ENCODE measurements at places on chromosomes 12 and 14.

DNA sequence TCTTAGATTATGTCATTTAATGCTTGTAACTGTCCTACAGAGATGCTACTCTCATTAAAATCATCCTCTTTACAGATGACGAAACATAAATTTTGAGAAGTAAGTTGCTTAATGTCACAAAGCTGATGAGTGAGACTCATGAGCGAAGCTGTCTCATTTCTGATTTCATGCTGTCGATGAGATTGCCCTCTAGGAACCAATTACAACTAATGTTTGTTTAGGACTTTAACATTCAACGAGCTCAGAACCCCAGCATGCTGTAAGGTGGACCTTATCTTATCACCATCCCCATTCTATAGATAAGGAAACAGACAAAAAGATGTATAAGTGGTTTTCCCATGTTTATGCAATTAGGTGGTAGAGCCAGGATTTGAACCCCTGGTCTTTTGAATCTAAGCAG is 23.1 kb downstream of the BHLHE41 start:
- no peak overlapping the region for H3K27ac ChIP-seq
- H3K4me1 ChIP-seq, result peaks cover 7% of the 10 kb centered on the region
- no peaks in the 10 kb centered on the region for H3K27me3 ChIP-seq

DNA sequence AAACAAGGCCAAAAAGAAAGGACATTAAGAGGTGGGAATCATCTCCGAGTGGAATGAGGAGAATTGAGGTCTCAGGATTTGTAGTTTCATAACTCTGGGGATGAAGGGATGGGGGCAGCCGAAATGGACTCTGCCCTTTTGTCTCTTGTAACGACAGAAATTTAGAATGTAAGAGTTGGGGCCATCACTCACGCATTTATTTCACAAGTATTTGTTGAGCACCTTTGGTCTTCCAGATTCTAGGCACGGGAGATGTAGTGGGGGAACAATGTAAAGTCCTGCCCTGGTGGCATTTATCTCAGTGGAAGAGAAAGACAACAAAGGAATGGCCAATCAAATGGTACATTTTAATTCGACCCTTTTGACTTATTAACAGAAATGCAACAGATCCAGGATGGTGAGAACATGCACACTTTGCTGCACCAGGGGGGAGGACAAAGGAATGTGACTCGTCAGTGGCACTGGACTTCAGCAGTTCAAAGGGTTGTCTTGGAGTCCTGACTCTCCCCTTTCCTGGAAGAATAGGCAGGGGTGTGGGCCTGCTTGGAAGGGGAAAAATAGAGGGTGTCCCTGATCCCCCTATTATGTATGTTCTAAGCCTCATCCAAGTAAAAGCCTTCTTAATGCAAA is 102.0 kb downstream of the TMEM30B start:
- no peaks in the 10 kb centered on the region for H3K27me3 ChIP-seq
- no peak overlapping the region for H3K27ac ChIP-seq
- no peaks in the 10 kb centered on the region for H3K36me3 ChIP-seq
- DNase-seq, result no peak
- no peak overlapping the region for H3K4me3 ChIP-seq

GRCh38 chr12:129082441-129082840 is 229.2 kb downstream of the GLT1D1 start:
- DNase-seq, result no peak
- H3K4me3 ChIP-seq, result no peak overlapping the region
- H3K27ac ChIP-seq, result no peak overlapping the region
- no peaks in the 10 kb centered on the region for H3K4me1 ChIP-seq
- H3K27me3 ChIP-seq, result no peaks in the 10 kb centered on the region
- no peaks in the 10 kb centered on the region for H3K36me3 ChIP-seq

GRCh38 chr14:104439625-104440024 is 139.9 kb upstream of the C14orf180 start:
- no peaks in the 10 kb centered on the region for H3K4me1 ChIP-seq
- H3K4me3 ChIP-seq, result no peak overlapping the region
- no peaks in the 10 kb centered on the region for H3K36me3 ChIP-seq
- peaks cover 7% of the 10 kb centered on the region for H3K27me3 ChIP-seq
- no peak overlapping the region for H3K27ac ChIP-seq

DNA sequence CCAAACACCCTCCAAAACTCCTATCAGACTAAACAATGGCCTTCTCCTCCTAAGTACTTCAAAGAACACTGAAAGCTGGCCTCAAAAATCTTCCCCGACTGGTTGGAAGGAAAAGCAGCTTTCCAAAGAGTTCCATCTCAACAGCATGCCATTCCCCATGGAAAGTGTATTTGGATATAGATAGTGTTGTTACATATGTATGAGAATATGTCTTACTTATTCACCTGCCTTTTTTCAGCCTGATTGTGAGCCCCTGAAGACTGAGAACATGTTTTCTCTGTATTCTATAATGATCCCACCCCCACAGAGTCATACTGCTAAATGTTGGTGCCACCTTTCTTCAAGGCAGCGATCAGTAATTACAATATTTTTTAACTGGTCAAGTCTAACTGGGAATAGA is 185.4 kb upstream of the G2E3 start:
- no peaks in the 10 kb centered on the region for H3K36me3 ChIP-seq
- H3K27ac ChIP-seq, result no peak overlapping the region
- DNase-seq, result no peak
- no peaks in the 10 kb centered on the region for H3K4me1 ChIP-seq

DNA sequence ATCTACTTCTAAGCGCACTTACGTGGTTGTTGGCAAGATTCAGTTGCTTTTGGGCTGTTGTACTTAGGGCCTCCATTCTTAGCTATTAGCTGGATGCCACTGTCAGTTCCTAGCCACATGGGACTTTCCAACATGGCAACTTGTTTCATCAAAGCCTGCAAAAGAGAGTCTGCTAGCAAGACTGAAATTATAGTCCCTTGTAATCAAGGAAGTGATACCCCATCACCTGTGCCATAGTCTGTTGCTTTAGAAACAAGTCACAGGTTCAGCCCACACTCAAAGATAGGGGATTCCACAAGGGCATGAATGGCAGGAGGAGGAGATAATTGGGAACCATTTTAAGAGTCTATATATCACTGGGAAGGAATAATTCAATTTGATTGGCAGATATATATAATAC is 27.1 kb upstream of the SLC17A8 start:
- H3K27ac ChIP-seq, result no peak overlapping the region
- no peak for DNase-seq
- no peaks in the 10 kb centered on the region for H3K27me3 ChIP-seq
- H3K36me3 ChIP-seq, result no peaks in the 10 kb centered on the region
- no peaks in the 10 kb centered on the region for H3K4me1 ChIP-seq
- H3K4me3 ChIP-seq, result no peak overlapping the region

DNA sequence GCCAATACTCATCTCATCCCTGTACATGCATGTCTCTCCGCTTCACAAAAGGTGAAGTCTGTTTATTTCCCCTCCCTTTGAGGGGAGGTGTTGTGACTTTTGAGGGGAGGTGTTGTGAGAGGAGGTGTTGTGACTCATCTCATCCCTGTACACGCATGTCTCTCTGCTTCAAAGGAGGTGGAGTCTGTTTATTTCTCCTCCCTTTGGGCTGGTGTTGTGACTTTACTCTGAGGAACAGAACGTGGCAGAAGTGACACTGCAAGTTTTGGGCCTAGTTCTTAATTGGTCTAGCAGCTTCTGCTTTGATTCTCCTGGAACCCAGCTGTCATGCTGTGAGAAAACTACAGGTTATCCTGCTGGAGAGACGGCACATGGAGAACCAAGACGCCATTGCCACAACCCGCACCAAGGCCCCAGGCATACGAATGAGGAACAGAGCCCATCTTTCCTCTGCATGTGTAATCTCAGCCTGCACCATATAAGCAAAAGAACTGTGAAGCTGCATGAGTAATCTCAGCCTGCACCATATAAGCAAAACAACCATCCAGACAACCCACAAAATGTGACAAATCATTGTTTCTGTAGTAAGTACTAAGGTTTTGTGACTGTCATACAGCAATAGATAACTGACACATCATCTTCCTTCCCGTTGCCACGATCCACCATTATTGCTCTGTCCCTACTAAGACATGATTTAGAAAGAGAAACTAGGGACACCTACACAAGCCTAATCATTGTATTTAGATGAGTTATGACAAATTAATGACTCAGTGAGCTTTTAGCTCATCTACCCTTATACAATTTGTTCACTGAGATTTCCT is 30.0 kb downstream of the GALNT4 start:
- H3K27me3 ChIP-seq, result no peaks in the 10 kb centered on the region
- no peaks in the 10 kb centered on the region for H3K36me3 ChIP-seq
- no peak overlapping the region for H3K27ac ChIP-seq

DNA sequence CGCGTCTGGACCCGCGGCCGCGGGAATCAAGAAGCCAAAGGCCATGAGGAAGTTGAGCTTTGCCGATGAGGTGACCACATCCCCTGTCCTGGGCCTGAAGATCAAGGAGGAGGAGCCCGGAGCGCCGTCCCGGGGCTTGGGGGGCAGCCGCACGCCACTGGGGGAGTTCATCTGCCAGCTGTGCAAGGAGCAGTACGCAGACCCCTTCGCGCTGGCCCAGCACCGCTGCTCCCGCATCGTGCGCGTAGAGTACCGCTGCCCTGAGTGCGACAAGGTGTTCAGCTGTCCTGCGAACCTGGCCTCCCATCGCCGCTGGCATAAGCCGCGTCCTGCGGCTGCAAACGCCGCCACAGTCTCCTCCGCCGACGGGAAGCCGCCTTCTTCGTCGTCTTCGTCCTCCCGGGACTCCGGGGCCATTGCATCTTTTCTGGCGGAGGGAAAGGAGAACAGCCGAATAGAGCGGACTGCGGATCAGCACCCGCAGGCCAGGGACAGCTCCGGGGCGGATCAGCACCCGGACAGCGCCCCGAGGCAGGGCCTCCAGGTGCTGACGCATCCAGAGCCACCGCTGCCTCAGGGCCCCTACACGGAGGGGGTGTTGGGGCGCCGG is 1.0 kb downstream of the INSM2 start:
- H3K27ac ChIP-seq, result no peak overlapping the region
- no peaks in the 10 kb centered on the region for H3K4me1 ChIP-seq
- H3K36me3 ChIP-seq, result no peaks in the 10 kb centered on the region
- peak; percentile 40 for DNase-seq
- H3K27me3 ChIP-seq, result no peaks in the 10 kb centered on the region

DNA sequence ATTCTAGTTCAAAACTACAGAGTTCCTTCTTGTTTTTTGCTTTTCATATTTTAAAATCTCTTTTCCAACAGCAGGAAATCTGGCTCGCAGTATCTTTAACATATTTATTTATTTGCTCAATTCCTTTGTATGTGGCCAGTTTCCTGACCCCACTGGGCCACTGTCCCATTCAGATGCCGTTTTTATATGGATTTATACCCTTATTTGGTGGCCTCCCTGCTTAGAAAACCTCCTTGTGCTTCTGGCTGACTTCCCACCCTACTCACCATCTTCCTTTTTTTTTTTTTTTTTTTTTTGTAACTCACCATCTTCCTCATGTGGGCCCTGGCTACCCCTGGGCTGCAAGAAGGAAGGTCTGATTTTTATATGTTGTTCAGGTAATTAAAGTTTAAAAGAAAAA is 53.9 kb downstream of the TTLL5 start:
- no peak for DNase-seq
- no peaks in the 10 kb centered on the region for H3K36me3 ChIP-seq
- H3K4me3 ChIP-seq, result no peak overlapping the region

DNA sequence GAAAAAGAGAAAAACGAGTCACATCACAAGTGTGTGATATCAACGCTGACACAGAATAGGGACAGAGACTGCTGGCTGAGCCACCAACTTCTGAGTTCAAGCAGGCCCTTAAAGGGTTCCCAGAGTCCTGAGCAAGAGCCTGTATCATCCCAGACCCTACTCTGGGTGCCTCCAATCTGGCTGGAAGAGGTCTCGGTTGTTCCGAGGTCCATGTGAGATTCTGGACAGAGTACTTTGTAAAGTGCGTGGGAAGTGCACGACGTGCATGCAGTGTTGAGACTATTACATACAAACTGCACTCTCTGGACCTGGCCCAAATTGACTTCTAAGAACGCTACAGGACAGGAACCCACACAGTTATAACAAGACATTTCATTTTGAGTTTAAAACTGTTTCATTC is 40.6 kb downstream of the MOK start:
- H3K4me3 ChIP-seq, result no peak overlapping the region
- H3K36me3 ChIP-seq, result no peaks in the 10 kb centered on the region
- no peak for DNase-seq
- no peaks in the 10 kb centered on the region for H3K4me1 ChIP-seq

DNA sequence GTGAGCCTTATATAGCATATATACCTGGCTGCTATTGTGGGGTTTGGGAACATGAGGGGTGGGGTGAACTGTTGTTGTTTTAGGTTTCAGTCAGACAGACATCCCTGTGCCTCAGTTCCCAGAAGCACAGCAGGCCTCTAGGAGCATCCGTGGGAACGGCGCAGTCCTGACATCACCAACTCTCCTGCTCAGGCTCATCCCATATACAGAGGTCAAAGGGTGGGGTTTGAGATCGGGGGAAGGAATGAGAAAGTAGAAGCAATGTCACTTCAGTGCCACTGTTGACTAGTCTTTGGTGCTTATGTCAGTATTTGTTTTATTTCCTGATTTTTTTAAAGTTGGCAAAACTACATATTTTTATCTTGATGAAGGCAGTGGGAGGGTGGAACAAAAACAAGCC is 43.1 kb upstream of the A2ML1 start:
- no peaks in the 10 kb centered on the region for H3K4me1 ChIP-seq
- H3K36me3 ChIP-seq, result no peaks in the 10 kb centered on the region
- no peaks in the 10 kb centered on the region for H3K27me3 ChIP-seq
- DNase-seq, result no peak
- no peak overlapping the region for H3K27ac ChIP-seq
- no peak overlapping the region for H3K4me3 ChIP-seq

DNA sequence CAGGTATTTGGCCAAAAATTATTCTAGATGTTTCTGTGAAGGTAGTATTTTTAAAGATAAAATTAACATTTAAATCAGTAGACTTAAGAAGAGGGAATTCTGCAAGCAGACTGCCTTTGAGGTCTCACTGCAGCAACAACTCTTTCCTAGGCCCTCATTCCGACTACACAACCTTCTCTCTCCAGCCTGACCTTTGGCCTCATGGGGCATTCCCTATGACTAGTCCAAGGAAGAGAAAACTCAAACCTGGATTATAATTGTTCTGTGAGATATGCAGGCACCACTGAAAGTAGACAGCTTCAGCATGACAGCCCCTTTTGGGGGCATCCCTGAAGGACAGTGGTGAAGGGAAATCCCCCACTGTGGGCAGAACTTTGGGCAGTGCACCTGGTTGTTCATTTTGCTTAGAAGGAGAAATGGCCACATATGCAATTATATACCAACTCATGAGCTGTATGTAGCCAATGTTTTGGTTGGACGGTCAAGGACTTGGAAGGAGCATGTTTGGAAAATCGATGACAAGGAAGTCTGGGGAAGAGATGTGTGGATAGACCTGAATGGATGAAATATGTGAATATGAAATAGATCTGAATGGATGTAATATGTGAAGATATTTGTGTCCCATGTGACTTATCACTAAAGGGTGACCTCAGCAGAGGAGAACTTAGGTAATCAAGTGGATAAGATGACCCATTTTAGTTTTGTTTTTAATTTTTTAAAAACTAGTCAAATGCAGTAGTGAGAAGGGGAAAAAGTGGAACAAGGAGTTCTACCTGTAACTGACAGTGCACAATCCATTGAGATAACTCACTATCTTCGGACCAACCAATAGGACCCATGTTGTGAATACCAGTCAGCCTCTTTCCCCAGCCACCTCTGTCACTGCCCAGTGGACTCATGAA is 233.3 kb upstream of the FOXN3 start:
- H3K27me3 ChIP-seq, result no peaks in the 10 kb centered on the region
- H3K36me3 ChIP-seq, result no peaks in the 10 kb centered on the region
- H3K4me1 ChIP-seq, result no peaks in the 10 kb centered on the region
- H3K4me3 ChIP-seq, result no peak overlapping the region
- DNase-seq, result no peak

- H3K4me1 ChIP-seq, result peaks cover 10% of the 10 kb centered on the region
- no peak overlapping the region for H3K27ac ChIP-seq
- H3K36me3 ChIP-seq, result no peaks in the 10 kb centered on the region
- no peak for DNase-seq
These were observed 8.6 kb downstream of the ARHGAP9 start for GRCh38 chr12:57470970-57471656.

GRCh38 chr12:38385486-38385885 is 68.9 kb downstream of the ALG10B start:
- H3K4me3 ChIP-seq, result no peak overlapping the region
- no peak for DNase-seq
- H3K27me3 ChIP-seq, result no peaks in the 10 kb centered on the region

Data from prostate gland (tissue), 2 donors.